Astrocyte of the spinal cord (primary cell): ENCODE measurements at places on chromosomes 2 and 18.

- DNase-seq: no peak
These were observed 51.0 kb upstream of the ACVR1 start for GRCh38 chr2:157927155-157927554.

GRCh38 chr2:19574778-19575260, 216.4 kb upstream of the OSR1 start:
- DNase-seq: peak; percentile 81

DNA sequence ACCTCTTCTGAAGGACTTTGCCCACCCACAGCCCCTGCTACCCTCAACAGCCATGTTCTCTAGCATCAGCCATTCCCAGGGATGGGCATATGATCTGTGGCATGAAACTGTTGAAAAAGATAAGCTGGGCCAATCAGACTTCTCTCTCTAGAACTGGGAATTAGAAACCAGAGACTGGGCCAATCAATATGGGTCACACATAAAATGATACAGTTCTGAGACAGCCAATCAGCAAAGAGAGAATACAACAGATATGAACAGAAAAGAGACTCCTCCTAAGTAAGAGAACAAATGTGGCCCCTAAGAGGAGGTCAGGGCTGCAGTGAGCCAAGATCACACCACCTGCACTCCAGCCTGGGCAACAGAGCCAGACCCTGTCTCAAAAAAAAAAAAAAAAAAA, 2.1 kb downstream of the KIDINS220 start:
- no peak for DNase-seq

- DNase-seq: peak; percentile 21
These were observed 49.3 kb downstream of the SLC39A10 start for GRCh38 chr2:195706161-195706900.

GRCh38 chr2:171217330-171217729, 56.6 kb upstream of the TLK1 start:
- no peak for DNase-seq

DNA sequence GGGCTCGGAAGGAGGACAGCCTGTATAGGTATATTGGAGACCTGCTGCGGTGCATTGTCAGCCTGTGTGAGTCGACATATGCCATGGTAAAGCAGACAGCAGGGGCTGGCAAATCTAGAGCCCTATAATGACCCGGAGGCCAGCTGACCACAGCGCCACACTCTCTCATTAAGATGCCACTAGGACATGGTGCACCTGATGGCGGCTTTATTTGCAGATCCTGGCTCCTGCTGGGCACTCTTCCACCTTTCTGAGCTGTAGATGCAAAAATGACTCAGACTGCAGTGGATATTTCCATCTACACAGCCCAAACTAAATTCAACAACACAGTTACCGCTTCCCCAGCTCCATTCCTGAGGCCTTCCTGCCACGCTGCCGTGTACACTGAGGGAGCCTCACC, 389.9 kb downstream of the TNS1 start:
- no peak for DNase-seq

GRCh38 chr18:59218018-59218417, 1.9 kb upstream of the GRP start:
- no peak for DNase-seq

DNA sequence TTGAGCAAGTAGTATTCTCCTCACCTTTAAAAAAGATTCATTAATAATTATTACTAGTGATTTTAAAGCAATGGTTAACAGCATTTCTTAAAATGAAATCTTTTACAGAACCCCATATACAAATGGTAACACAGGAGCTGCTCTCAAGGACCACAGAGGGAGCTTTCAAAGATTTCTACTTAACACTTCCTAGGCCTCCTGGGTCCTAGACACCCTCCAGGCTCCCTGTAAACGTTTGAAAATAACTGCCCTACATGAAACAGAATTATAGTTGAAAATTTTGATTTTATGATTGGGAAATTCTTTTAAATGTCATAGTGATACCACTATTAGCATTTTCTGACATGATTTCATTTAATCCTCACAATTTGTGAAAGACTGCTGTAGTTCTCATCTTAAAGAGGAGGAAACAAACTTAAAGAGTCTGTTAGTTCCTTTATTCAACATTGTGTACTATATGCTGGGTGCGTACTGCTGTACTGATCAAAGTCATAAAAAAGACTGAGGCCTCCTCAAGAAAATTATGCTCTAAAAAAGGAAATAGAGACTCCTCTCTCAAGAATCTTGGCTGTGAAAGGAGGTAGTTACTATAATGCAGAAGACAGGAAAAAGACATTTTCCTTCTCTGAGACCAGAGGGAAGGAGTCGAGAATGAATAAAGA, 10.6 kb downstream of the CUL3 start:
- no peak for DNase-seq

DNA sequence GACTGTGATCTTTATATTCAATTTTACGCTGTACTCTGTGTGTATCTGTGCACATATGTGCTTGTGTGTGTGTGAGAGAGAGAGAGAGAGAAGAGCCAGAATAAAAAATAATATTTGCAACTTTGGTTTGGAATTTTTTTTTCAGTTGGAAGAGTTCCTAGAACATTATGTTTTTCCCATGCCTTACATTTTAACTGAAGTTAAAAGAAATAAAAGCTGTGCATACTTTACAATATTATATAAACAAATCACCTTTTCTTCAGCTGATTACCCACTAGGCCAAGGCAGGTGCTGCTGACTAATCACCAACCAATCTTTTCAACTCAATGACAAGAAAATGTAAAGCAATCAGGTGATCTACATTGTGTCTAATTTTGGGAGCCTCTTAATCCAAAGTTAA, 366.3 kb downstream of the NYAP2 start:
- DNase-seq: peak; percentile 5

GRCh38 chr2:10909050-10909995, 2.4 kb upstream of the KCNF1 start:
- DNase-seq: no peak

DNA sequence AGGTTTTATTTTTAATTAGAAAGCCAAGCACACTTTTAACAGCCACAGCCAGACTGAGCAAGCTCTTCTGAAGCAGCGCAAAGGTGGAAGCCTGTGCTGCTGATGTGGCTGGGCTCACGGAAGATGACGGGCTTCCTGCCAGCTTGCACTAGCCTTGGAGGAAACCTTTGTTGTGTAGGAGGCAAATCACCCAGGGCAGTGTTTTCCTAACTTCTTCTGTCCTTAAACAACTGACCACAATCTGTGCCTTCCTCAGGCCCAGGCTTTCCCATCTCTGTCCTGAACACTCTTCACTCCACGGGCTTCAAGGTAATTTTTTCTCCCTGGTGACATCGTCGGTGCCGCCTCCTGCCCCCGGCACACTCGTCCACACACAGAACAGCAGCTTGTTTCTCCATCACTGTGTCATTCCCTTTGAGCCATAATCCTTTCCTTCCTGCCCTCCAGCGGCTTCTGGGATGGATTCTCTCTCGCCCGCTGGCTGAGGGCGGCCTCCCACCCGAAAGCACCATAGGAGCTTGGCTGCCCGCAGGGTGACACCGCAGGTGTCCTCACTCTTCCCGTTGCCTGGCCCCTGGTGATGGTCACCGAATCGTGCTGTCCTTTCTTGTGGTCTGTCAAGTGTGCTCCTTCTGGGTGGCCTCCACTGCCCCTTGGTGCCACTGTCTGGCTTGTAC, 31.1 kb upstream of the INHBB start:
- DNase-seq: no peak

DNA sequence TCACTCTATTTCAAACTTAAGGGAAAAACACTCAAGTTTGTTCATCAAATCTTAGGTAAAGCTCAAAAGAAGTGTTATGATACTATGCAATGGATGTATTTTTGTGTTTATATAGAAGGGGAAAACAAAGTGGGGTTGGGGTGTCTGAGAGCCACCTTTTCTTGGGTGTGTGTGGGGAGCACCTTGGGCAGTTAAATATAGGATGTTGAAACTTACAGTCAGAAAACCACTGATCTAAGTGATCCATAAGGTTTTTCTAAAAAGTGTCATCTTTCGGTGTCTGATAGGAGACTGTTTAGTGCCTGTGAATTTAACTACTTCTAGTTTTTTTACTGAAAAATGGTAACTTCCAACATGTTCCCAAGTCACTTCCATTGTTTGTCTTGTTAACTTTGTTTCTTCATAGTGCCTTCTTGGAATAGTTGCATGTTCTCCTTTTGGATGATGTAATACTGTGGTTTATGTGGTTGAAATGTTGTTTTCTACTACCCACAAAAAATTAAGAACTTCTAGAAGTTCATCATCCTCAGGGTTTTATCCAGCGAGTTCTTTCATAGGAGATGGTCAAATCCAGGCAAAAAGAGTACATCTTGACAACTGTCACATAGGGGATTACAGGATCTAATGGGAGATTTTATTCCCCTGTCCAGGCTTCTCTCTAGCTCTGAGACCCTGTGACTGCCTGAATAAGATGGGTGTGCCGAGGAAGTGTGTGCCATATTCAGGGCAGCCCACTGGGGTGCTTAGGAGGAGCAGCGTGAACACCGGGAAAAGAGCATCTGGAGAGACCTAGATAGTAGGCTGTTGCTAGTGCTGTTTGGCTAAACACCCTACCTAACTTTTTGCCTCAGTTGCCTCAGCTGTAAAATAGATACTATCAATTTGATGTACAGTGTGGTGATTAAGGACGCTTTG, 46.2 kb downstream of the CAB39 start:
- peak; percentile 92 for DNase-seq

- no peak for DNase-seq
These were observed 100.5 kb downstream of the SPOPL start for GRCh38 chr2:138602166-138602460.

- no peak for DNase-seq
These were observed 214.2 kb upstream of the ERBB4 start for GRCh38 chr2:212752730-212753351.

DNA sequence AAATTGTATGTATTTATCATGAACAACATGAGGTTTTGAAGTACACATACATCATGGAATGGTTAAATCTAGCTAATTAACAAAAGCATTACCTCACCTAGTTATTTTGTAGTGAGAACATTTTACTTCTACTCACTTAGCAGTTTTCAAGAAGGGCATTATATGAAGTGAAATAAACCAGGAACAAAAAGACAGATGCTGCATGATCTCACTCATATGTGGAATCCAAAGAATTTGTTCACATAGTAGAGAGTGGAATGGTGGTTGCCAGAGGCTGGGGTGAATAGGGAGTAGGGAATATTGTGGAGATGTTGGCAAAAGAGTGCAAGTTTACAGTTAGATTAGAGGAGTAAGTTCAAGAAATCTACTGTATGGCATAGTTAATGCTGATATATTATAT, 292.0 kb downstream of the ASXL3 start:
- peak; percentile 59 for DNase-seq

- DNase-seq: peak; percentile 50
These were observed 457.7 kb downstream of the CBLN2 start for GRCh38 chr18:72086421-72086820.

DNA sequence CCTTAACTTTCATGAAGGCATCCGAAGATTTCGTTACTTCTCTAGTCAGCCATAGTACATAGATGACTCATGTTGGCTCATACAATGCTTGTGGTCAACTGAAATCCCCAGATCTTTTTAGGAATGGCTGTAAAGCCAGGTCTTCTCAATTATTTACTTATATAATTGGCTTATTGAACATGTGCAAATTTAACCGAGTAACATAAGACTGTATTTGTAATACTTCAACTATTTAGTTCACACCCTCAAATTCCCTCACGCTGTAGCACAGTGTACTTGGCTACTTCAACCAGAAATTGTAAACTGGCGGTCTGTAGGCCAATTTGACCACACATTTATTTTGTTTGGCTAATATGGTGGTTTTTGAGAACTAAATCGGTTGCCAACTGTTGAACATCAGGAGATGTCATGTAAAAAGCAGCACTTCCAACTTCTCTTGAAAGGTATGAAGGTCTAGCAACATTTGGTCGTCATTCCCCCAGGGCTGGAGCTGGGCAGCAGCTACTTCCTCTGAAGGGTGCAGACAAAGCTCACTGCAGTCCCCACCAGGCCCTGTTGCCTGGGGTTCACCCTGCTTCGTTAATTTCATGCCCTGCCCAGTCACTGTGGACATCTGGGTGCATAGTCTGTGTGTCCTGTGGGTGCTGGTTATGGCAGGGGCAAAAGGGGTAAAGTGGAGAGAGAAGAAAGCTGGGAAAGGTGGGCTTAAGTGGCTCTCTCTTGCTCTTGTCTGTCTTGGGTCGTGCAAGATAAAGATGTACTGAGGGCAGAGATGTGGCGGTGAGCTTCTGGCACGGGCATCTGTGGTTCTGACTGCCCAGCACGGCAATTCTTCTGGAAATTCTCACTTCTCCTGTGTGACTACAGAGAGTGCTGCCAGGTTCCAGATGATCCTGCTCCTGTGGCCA, 3.2 kb upstream of the SH3RF3 start:
- peak; percentile 96 for DNase-seq

GRCh38 chr2:182509216-182509615, 82.4 kb upstream of the PDE1A start:
- DNase-seq: no peak

GRCh38 chr18:27577265-27577664, 392.2 kb upstream of the CHST9 start:
- no peak for DNase-seq

- peak; percentile 79 for DNase-seq
These were observed 1.0 kb downstream of the RTN4 start for GRCh38 chr2:55049043-55049820.

GRCh38 chr2:3460831-3461800, 58.2 kb downstream of the ADI1 start:
- DNase-seq: no peak

DNA sequence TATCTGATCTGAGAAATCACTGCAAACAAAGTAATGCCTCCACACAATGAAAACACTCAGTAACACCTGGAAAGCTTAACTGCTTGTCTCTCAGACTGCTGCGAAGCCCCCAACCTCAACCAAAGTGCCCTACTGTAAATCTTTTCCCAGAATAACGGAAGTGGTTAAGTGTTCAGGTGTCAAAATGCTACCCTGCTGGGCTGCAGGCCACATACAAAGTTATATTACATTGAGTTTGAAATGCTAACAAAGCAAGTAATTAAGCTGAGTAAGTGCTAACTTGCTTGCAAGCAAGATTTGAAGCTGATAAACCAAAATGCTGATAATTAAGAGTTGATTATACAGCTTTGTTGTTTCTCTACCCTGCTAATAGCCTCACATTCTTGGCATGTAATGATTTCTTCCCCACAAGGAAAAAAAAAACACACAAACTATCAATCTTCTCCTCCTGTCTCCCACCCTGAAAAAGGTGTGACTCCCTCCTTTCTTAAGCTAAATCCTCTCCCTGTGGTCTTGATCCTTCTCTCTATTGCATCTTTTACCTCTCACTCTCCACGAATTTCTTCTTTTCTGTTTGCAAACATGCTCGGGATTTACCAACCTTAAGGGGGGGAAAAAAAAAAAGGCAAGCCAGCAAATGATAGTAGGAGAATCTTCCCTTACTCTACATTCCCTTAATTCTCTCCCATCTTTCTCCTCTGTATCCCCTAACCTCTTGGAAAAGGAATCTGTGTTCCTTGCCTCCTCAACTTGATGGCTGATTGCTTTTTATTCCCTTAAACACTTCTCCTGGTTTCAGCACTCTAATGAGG, 266.8 kb upstream of the SIX3 start:
- DNase-seq: no peak
